ENCODE measurements at places on chromosomes 12 and 14. TPM values are rescaled to one million over a fixed set of nuclear protein-coding genes. Genes with fewer than 3 reads are reported as not detected.
A peak's percentile ranks its signal among the peaks of the same experiment; 100 is the strongest.

DNA sequence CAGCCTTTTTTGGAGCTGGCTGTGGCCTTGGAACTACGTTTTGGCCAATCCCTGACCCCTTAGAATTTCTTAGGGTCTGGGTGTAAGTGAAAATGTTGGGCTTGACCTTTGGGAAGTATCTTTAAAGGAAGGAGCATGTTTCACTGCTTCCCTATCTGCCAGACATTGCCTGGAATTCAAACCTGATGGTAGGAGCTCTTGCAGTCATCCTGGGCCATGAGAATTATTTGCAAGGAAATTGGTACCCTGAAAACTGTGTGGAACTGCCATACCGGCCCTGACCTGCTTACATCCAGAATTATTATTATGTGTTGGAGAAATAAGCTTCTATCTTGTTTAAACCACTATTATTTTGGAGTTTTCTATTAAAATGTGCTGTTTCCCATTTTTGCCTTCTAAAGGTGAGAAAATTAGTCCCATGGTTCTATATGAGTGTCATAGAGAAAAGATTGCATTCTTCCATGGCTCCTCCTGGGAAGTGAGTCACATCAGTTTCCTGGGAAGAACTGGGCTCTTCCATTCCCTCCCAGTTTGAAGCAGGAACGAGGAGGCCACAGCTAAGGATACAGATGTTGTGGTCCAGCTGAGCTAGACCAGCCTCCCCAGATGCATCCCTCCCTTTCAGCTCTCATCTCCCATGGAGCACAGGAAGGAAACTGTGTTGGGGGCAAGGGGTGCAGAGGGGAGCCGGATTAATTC, 9.5 kb upstream of the PGF start:
- no peak for DNase-seq

GRCh38 chr12:32574585-32574984, 104.5 kb upstream of the DNM1L start:
- DNase-seq: no peak

DNA sequence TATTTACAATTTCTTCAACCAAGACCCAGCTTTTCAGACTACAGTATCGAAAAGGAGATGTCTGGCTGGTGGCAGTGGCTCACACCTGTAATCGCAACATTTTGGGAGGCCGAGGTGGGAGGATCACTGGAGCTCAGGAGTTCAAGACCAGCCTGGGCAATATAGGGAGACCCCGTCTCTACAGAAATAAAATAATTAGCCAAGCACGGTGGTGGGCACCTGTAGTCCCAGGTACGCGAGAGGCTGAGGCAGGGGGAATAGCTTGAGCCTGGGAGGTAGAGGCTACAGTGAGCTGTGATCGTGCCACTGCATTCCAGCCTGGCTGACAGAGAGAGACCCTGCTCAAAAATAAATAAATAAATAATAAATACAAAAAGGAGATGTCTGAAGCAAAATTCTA, 530.5 kb downstream of the BCL11B start:
- no peak for DNase-seq

Gene RNF212B
- not detected for total RNA-seq

DNA sequence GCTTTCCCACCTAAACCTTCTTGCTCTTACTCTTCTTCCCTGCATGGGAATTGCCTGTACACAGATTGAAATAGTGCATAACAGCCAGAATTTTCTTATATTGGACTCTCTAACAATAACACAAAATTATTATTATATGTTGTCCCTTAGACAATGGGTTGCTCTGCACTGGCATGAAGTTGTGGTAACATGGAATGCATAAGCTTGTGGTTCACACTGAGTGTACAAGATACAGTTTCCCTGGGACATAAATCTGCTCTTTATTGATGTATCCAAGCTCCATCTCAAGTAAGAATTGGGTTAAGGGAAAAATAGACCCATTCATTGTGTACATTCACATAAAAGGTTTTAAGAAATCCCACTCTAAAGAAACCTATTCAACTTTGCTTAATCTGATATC, 114.4 kb upstream of the NTF3 start:
- no peak for DNase-seq

DNA sequence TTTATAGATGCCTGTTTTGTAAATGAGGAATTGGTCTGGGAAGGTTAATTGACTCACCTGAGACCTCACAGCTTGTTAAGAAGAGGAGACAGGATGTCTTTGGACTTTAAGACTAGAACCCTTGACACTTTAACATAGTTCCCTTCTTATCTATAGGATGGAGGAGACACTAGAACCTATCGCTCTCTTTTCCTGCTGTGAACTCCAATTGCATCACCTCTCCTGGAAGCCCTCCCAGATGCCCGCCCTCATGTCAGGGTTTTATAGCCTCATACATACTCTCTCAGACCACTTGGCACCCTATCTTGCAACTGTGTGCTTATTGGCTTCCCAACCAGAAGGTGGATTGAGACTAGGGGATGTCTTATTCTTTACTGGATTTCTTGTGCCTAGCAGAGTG, 2.5 kb upstream of the CTDSP2 start:
- no peak for DNase-seq

- DNase-seq: peak; percentile 67
These were observed 140.5 kb downstream of the PRKCH start for GRCh38 chr14:61461808-61462275.

Gene LPAR5
- 6.6 TPM for total RNA-seq

DNA sequence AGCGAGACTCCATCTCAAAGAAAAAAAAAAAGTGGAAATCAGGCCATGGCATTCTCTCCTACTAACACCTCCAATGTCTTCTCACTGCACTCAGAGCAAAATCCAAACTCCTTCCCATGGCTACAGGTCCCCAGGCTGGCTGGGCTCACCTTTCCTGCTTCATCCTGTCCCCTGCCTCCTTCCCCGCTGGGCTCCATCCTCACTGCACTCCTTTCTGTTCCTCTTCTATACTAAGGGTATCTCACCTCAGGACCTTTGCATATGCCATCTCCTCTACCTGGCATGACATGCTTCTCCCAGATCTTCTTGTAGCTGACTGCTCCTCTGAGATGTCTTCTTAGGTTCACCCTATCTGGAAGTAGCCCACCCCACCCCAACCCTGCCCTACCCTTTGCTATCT, 111.1 kb downstream of the DPF3 start:
- DNase-seq: no peak

Gene MYF6
- total RNA-seq: not detected

DNA sequence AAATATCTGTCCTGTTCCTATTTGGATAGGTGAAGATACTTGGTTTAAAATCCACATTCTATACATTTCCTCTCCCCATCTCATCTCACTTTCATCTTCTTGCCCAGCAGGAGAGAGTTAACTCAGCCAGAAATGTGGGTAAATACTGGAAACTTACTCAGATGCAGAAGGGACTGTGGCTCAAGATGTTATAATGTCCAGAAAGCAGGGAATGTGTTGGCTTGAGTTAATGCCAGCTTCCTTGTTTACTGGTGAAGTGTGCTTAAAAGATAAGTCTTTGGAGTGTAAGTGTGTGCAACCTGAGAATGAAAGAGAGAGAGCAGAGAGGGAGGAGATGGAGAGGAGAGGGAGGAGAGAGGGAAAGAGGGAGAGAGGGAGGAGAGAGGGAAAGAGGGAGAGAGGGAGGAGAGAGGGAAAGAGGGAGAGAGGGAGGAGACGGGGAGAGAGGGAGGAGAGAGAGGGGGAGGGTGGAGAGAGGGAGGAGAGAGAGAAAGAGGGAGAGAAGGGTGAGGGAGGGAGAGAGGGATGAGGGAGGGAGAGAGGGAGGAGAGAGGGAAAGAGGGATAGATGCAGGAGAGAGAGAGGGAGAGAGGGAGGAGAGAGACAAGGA, 22.0 kb upstream of the SNRPF start:
- DNase-seq: no peak

DNA sequence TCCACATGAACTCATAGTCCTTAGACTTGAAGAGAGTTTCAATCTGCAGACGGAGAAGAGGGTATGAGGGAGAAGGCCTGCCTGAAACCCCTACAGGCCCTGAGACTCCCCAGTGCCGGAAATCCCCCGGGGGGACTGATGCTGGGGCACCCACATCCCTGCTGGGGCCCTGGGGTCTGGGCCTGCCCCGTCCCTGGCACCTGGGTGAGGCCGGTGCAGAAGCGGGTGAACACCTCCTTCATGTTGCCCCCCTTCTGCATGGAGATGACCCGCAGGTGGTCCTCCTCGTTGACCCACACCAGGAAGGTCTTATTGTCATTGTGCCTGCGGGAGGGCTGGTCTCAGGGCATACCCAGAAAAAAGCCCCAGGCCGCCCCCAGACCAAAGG, 2.4 kb downstream of the CKB start:
- no peak for DNase-seq

- DNase-seq: no peak
These were observed 185.2 kb upstream of the TBX3 start for GRCh38 chr12:114868995-114869834.

GRCh38 chr12:19298836-19299605, 140.3 kb upstream of the AEBP2 start:
- DNase-seq: no peak

Gene ASPG
- not detected for total RNA-seq

Gene ASB2
- total RNA-seq: 20.7 TPM

GRCh38 chr14:91379579-91379932, 38.1 kb downstream of the CCDC88C start:
- no peak for DNase-seq

DNA sequence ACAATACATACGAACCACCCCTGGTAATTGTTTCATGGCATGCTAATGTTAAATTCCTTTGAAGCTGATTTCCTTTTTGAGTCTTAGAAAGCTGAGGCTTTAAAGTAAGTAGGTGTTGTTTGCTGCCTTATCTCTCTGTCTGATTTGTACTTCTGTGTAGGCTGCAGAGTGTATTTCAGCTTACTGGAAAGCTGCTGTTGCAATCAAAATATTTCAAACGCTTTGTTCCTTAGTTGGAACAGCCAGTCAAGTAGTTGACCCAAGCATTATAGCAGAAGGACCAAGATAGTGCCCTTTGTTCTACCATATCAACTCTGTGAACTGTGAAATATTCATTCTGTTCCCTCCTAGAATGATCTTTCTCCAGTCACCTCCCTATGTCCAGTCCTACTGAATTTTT, 3.1 kb downstream of the PKP2 start:
- DNase-seq: no peak

DNA sequence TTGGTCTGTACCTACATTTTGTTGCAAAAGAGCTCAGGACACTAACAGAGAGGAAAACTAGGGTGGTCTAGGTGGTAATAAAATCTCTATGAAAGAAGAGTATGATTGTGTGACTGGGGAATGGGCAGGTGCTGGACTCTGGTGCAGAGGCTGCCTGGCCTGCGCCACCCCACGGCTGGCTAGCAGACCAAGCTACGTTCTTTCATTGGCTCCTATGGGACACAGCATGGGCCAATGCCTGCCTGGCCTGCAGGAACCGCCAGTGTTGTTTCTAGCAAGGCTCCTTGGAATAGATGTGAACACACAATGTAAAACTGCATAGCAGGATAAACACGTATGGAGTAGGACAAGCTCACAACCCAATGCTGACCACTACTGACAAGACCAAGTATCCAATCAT, 51.7 kb upstream of the CORO1C start:
- no peak for DNase-seq

GRCh38 chr14:59814988-59815387, 55.6 kb downstream of the RTN1 start:
- DNase-seq: no peak

Gene DNAI7
- not detected for total RNA-seq

DNA sequence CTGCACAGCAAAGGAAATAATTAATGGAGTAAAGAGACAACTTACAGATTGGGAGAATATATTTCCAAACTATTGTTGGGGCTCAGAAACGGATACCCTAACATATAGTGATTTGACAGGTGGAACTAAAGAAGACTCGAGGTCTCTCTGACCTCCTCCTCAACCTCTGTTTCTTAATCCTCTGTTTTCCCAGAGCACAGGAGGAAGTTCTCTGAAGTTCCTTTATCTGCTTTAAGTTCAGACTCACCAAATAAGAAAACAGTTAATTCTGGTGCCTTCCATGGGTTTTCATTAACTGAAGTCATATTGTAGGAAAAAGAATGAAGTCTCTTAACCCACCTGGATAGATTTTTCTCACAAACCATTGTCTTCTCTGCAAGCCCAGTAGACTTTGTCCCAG, 29.2 kb downstream of the CLEC2D start:
- no peak for DNase-seq

GRCh38 chr12:129877411-129877810, 26.4 kb downstream of the TMEM132D start:
- no peak for DNase-seq

DNA sequence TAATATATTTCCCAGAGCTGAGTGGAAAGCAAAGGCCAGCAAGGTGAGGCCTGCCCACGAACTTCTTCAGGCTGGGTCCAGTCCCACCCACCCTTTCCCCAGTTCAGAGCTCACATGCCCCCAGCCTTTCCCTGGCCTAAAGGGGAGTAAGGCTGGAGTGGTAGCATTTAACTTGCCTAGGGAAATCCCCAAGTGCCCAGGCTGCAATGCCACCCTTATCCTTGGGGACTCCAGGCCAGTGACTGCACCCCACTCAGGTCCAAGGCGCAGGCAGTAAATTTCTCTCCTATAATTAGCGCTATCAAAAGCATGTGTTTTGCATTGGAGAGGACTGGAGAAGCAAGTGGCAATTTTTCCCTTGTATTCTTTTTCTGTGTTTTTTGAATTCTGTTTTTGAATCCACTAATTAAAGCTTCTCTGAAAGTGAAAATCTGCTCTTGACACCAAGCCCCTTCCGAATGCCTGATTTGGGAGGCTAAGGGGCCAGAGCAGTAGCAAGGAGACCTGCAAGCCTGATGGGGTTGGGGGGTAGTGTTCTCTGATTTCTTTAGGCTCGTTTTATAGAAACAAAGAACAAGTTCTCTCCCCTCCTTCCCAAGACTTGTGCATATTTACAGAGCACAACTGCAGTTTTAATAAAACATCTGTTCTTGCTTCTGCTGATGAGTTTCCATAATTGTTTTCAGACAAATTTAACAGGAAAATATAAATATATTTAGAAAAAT, 3.5 kb upstream of the HOXC6 start:
- DNase-seq: no peak

GRCh38 chr14:76829013-76829365, 2.8 kb downstream of the LRRC74A start:
- no peak for DNase-seq

DNA sequence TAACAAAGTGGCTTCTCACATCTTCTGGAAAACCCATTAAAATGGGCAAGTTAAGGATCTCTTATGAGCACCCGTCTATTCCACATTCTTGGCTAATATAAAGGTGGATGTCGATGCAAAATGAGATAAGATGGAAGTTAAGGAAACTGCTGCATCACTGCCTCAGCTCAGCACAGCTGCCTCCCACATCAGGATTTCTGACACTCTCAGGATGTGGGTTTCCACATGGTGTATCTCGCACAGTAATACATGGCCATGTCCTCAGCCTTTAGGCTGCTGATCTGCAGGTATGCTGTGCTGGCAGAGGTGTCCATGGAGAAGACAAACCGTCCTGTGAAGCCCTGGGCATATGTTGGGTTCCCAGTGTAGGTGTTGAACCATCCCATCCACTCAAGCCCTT, 1348.0 kb downstream of the TMEM121 start:
- peak; percentile 24 for DNase-seq

Gene NEUROD4
- total RNA-seq: not detected

DNA sequence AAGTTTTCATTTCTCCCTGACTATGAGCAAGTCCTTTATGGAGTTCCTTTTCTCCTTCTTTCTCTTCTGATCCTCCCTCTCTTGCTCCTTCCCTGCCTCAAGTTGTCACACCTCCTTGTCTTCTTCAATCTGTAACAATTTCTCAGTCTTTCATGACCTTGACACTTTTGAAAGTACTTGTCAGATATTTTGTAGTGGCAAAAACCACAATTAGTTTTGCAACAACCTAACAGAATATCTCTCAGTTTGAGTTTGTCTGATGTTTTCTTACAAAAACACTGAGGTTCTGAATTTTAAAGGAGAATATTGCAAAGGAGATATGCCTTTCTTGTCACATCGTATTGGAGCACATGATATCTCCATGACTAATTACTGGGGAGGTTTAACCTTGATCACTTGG, 4.1 kb upstream of the CRADD start:
- no peak for DNase-seq
